ENCODE measurements at places on chromosomes 2 and 18.

GRCh38 chr2:24508878-24509277, 17.8 kb downstream of the NCOA1 start:
- DNase-seq, result no peak

DNA sequence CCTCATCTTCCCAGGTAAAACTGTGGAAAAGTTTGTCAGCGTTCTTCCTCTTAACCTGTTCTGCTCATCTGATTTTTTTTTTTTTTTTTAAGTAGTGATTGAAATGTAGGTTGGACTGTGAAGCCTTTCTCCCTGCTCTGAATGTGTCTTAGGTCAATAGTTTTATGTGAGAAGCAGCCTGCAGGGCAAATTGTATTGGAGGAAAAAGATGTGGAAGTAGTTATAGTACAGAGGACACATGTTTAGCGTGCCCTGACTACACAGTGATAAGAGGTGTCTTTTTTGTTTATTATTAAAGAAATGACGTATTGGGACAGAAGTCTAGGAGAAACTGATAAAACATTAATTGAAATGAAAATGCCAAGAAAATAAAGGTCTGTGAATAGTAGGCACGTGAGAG, 1.5 kb downstream of the MTA3 start:
- DNase-seq, result no peak

GRCh38 chr2:178998539-178998938, 51.4 kb downstream of the CCDC141 start:
- DNase-seq, result no peak

GRCh38 chr2:219261024-219261855, 7.5 kb upstream of the TUBA4A start:
- no peak for DNase-seq

GRCh38 chr18:63261029-63261428, 58.5 kb downstream of the BCL2 start:
- DNase-seq, result no peak

- DNase-seq, result no peak
Measured at GRCh38 chr2:241248897-241249296, 60.4 kb downstream of the ANO7 start.

DNA sequence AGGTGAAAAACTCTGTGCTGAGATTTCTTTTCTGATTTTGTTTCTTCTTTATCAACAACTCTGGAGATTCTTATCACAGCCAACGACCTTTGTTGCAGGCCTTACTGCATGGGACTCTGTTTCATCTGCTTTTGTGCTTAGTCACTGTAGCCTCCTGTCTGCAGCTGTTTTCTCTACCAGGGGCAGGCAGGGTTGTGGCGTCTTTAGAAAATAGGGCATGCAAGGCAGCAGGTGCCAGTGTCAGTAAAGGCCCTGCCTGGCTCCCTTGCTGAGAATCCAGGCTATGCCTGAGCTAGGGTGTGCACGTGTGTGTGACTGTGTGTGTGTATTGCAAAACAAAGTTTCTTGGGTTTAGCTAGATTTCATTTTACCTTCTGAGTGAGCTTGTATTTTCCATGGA, 14.6 kb upstream of the SLC9A2 start:
- DNase-seq, result no peak

DNA sequence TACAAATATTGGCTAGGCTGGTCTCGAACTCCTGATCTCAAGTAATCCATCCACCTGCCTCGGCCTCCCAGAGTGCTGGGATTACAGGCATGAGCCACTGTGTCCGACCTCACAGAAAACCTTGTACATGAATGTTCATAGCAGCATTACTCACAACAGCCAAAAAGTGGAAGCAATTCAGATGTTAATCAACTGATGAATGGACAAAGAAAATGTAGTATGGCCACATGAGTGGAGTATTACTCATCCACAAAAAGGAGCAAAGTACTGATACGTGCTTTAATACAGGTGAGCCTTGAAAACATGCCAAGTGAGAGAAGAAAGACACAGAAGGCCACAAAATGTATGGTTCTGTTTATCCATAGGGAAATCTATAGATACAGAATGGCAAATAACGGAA, 20.6 kb downstream of the CEP192 start:
- no peak for DNase-seq

GRCh38 chr2:207995887-207996286, 29.4 kb downstream of the PLEKHM3 start:
- DNase-seq, result no peak

- no peak for DNase-seq
Measured at GRCh38 chr18:42950732-42951131, 164.8 kb downstream of the RIT2 start.

GRCh38 chr2:232027530-232027929, 66.0 kb downstream of the DIS3L2 start:
- no peak for DNase-seq

DNA sequence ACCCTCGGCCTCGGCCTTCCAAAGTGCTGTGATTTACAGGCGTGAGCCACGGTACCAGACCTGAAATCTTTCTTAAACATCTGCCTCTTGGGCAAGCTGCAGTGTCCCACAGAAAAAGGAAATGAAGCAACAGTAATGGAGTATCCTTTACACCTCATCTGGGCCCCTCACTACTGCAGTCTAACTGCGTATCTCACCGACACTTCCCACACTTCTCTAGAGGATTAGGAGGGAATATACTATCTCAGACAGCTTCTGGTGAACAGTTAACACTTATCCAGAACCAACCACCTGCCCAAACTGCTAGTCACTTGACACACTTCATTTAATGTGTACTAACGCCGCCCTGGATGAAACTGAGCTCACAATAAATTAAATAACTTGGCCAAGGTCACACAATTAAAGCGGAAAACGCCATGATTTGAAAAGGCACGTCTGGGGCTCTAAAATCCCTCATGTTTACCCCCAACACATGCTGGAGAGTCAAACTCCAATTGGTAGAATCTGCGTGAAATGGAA, 993 bp downstream of the COX7A2L start:
- DNase-seq, result no peak

GRCh38 chr2:202084265-202084664, 11.2 kb downstream of the KIAA2012 start:
- DNase-seq, result no peak

Measured in NCI-H2081 treated with DMSO at 0.1 percent for 48 hours (cell line).